ENCODE measurements at places on chromosomes 12 and 14.

GRCh38 chr12:38587594-38587993 lies 271.0 kb downstream of the ALG10B start:
- DNase-seq, result no peak

GRCh38 chr12:110122929-110123328 lies 1.2 kb upstream of the IFT81 start:
- no peak for DNase-seq

GRCh38 chr14:104030958-104031357 lies 54.5 kb upstream of the ASPG start:
- DNase-seq, result no peak

- DNase-seq, result no peak
Observed at GRCh38 chr14:50318031-50318626, 6.0 kb downstream of the DMAC2L start.

- DNase-seq, result peak; percentile 34
Observed at GRCh38 chr12:56104815-56105608, 653 bp downstream of the PA2G4 start.

DNA sequence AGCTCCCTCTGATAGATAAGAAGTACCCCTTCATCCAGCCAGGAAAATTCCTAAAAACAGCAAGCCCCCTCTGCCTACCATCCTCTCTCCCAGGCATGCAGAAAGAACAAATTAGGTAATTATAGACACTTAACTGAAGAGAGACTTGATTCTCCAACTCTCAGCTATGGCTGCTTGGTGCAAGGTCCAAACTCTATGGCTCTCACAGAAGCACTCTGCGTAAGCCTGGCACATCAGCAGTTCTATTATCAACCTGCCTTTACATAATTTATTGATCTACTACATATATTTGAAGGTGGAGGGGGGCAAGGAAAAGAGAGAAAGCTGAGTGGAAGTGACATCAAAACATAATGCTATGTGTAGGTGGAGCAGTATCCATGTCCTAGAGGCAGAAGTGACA lies 1.1 kb upstream of the MYO1A start:
- DNase-seq, result no peak

GRCh38 chr12:120956579-120957300 lies 21.6 kb upstream of the HNF1A start:
- no peak for DNase-seq

DNA sequence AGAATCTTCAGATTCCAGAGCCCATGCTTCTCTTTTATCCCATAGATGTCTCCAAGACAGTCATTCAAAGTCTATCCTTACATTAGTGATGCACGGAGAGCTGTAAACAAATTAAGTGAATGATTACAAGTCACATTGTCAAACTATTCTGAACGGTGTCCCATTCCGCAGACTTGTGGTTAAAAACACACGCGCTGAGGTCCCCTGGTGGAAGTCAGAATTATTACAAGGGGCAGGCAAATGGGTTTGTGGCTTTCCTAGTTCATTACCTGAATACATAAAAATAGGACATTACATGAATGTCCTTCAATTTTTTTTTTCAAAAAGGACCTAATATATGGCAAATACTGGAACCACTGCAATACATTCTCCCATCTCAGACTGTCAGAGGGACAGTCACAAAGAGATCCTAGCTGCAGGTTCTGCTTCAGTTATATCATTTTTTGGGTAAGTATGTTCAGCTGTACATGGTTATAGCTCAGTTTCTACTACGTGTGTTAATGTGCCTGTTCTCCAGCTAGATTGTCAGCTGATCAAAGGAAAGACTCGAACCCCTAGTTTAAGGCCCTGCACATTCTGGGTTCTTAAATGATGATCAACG lies 53.1 kb upstream of the STON2 start:
- peak; percentile 49 for DNase-seq

GRCh38 chr14:73452341-73453186 lies 5.8 kb downstream of the NUMB start:
- DNase-seq, result no peak

DNA sequence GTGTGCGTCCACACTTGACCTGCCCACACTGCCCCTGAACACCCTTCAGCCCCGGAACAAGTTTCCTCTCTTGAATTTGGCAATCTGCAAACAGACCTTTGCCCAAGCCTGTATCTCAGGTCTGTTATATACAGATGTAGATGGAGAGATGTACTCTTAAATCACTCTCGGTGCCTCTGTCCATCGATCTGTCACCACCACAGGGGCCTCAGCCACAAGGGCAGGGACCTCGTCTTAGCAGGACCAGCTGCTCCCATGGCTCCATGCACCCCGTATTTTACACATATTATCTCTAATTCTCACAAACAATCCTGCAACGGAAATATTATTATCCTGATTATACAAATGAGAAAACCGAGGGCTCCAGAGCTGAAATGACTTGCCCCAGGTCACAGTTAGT lies 313.4 kb downstream of the BCL11B start:
- no peak for DNase-seq

DNA sequence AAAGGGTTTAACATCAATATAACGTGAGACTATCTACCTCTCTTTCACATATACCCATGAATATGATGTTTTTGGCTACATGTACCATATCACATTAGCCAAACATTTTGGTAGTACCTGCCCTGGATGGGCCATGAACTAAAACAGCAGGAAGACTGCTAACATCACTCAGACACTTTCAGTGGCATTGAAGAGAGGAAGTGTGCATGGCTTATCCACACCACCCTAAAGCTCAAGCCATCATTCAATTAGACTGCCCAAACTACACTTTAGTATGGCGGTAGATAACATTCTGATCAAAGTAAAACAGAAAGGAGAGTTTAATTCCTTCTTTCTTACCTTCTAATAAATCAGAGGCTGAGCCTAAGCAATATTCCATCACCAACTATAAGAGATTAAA lies 103.0 kb downstream of the PEBP1 start:
- no peak for DNase-seq
